ENCODE measurements at places on chromosomes 3 and 15.

DNA sequence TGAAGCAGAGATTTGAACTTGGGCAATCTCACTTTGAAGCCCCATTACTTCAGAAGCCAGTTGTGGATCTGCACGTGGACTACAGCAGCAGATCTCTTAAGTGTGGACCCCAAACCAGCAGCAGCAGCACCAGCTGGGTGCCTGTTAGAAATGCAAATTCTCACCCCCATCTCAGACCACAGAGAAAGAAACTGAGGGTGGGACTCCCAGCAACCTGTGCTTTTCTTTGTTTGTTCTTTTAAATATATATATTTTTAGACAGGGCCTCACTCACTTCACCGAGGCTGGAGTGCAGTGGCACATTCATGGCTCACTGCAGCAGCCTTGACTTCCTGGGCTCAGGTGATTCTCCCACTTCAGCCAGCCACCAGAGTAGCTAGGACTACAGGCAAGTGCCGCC lies 53.2 kb downstream of the SLTM start:
- no peak for DNase-seq

DNA sequence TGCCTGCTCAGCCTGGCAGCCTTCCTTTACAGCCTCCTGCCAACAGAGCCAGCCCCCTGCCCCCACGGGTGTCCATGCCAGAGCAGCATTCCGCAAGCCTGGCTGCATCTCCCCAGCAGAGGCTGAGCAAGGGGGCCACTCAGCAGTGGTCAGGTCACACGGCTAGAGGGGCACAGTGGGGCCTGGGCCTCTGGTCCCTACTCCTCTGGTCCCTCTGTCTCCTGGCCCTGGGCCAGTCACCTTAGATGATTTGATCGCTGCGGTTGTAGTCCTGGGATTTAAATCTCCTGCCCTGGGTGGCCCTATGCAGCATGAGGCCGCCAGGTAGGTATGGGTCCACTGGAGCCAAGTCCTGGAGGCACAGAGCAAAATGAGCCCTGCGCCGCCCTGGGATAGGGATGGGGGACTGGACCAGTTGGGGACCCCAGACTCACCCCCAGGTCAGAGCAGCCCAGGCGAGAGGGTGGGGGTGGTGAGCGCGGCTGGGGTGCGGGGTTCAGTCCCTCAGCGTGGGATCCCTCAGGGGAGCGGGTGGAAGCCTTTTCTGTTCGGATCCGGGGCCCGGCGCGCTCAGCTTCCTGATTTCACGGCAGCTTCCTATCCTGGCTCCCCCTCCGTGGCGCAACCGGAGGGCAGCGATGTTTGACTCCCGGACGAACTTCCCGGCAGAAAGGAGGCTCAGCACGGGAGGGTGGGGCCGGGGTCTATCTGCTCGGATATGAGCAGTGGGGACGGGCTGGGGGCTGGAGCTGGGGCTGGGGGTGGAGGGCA lies at the start of gene ZBTB47:
Gene ZBTB47, plus strand, starts transcription at position 138 of the 771 bp plus-strand sequence. CDS start 4,659 bp downstream, outside the sequence.
- no peak for DNase-seq

GRCh38 chr15:38499651-38500050 lies 45.7 kb downstream of the FAM98B start:
- DNase-seq, result no peak

- DNase-seq, result no peak
Observed at GRCh38 chr3:129699199-129699598, 92.7 kb upstream of the PLXND1 start.

- DNase-seq, result no peak
Observed at GRCh38 chr3:170529346-170529745, 56.5 kb downstream of the SLC7A14 start.

DNA sequence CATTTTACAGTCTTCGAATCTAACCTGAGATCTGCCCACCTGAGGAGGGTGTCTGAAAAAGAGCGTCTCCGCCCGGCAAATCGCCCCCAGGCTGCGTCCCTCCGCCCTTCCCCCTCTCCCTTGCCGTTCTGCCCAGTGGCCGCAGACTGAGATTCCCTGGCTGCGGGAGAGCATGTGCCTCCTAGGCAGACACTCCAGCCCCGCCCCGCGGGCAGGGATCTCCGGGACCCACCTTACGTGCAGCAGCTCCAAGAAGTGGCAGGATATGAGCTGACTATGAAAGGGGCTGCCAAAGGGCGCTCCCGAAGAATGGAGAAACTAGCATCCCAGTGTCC lies 2.7 kb upstream of the WNT5A start:
- no peak for DNase-seq

GRCh38 chr15:93283854-93284253 lies 194.8 kb upstream of the RGMA start:
- DNase-seq, result no peak

- DNase-seq, result no peak
Observed at GRCh38 chr3:100030914-100031425, 83.3 kb downstream of the FILIP1L start.

DNA sequence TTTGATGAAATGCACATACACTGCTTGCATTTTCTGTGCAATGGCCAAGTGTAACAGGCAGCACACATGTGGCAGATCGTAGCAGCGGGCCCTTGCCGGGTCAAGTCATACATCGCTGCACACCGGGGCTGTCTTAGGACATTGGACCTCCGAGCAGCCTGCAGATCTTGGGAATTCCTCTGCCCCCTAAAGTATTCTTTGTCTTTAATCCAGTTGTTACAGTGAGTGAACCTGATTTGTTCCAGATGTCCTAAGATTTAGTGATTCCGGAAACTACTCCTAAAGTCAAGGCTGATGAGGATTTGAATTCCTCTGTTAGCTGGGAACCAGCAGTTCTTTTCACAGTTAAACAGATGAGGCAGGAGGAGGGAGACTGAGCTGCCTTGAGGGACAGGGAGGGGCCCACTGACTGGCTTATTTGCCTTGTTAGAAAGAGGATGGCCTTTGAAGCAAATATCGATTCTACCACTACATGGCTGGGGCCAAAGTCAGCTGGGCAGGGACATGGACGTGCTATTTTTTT lies 190.7 kb upstream of the CTDSPL start:
- DNase-seq, result no peak

DNA sequence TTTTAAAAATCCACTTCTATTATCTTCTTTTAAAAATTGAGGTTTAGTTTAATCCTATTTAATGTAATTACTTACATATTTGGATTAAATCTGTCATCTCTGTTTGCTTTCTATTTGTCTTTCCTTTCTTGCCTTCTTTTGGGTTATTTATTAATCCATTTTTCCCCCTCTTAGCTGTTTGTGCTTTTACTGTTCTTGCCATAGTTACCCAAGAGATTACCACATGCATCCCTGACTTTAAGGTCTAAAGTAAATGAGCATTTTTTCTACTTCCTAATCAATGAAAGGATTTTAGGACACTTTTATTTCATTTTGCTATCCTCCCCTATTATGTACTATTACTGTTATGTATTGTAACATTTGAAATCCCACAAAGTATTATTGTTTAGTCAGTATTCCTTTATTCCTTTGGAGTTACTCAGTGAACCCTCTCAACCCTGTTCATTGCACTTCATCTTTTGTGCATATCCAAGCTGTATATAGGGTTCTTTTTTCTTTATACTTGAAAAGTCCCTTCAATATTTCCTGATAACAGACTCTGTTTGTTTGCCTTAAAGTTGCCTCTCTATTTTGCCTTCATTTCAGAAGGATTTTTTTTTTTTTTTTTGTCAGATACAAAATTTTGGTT lies 62.7 kb downstream of the MEF2A start:
- DNase-seq, result no peak

DNA sequence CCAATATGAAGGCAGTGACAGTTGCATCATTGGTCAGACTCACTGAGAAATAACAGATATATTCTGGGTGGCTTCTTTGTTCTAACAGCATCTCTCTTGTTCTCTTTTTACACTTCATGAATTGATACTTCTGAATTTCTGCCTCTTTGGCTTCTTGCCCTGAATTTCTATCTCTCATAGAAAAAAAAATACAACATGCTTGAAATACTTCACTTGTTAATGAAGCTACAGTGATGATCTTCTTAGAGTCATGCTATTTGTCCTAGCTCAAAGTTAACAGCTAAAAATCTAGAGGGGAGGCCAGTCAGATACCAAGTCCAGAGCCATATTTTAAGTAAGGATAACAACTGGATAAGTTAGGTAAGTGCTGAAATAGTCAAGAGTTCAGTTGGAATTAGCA lies 597.2 kb upstream of the AGTR1 start:
- no peak for DNase-seq

- DNase-seq, result no peak
Observed at GRCh38 chr15:70091726-70092463, 5.8 kb downstream of the TLE3 start.

DNA sequence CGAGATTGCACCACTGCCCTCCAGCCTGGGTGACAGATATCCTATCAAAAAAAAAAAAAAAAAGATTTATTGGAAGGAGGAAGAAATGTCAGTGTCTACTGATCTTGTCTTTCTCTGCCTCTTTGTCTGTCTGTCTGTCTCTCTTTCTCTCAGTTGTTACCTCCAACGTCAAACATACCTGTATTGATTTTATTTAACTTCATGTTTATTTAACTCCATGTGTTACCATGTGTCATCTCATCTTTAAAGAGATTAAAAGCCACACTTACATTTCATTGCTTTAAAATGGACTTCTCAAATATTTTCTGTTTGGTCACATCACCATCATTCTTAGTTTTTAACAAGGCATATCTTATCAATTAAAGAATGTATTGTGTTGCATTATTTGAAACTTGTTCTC lies 9.4 kb downstream of the CLDN11 start:
- DNase-seq, result no peak

DNA sequence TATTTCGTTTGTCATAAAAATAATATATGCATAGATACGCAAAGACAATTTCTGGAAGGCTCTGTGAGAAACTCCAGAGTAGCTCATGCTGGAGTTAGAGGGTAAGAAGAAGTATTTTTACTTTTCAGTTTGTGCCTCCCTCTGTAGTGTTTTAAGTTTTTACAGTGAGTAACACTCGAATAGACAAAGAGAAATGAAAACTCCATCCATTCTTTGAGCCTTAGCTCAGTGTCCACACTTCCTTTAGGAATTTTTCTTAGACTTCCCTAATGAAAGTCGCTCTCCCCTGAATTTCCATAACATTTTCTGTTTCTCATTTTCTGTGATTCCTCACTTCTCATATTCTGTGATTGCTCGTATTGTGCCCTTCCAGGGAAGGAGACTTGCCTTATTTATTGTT lies 2.1 kb downstream of the BLOC1S6 start:
- no peak for DNase-seq

GRCh38 chr15:38474155-38474757 lies 20.3 kb downstream of the FAM98B start:
- DNase-seq, result no peak

GRCh38 chr3:172347895-172348679 lies 100.2 kb downstream of the GHSR start:
- no peak for DNase-seq

DNA sequence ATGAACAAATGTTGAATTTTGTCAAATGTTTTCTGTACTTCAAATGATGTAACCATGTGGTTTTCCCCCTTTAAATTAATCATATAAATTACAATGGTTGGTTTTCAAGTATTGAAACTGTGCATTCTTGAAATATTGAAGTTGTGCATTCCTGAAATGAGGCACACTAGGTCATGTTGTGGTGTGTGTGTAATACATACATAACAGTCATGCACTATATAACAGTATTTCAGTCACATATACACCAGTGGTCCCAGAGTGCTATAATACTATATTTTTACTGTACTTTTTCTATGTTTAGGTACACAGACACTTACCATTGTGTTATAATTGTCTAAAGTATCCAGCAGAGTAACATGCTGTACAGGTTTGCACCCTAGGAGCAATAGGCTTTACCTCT lies 11.0 kb upstream of the IQCF5 start:
- DNase-seq, result no peak

DNA sequence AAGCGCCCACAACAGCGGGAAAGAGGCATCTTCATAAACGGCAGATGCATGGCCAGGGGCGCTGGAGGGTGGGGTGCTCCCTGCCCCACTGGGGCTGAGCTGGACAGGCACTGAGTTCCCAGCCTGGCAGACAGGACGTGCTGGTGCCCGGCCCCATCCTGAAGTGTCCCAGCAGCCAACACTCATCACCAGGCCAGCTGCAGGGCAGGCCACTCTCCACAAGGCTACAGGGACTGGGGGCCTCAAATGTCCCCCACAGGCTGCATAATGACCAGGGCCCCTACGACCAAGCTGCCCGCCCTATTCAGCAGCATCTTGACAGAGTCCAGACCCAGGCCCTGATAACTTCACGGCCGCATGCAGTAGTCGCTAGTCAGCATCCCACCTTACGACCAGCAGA lies 124.1 kb upstream of the IQSEC1 start:
- no peak for DNase-seq

DNA sequence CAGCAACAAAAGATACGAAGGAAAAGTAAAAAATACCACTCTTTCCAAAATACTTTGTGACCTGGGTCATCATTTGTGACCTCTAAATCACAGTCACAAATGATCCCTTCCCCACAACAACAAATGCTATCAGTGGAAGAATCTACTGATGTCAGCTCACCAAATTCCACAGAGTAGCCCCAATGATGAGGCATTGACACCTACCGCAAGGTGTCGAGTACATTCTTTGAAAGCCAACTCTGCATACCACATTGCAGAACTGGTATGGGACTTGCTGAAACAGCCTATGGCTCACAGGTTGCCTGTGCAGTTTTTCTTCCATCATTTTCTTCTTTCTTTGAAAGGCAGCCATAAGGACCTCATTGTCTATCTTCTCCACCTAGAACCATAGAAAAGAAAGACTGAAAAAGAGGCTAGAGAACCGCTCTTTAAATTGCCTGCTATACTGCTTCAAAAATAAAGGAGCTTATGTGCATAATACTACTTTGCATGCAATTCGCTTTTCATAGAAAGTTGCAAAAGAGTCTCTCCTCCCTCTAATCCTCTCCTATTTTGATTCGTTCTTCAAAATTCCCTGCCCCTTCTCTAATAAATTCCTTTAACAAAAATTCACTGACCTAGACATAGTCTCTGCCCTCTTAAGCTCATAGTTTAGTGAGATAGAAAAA lies 21.4 kb upstream of the KPNA1 start:
- DNase-seq, result no peak

- no peak for DNase-seq
Observed at GRCh38 chr3:151403246-151403645, 18.7 kb upstream of the P2RY12 start.

- DNase-seq, result no peak
Observed at GRCh38 chr15:80586161-80586560, 108.9 kb upstream of the ABHD17C start.
